ENCODE measurements at places on chromosomes 12 and 14.
A peak's percentile ranks its signal among the peaks of the same experiment; 100 is the strongest.

GRCh38 chr12:115828168-115828567, 449.3 kb downstream of the MED13L start:
- DNase-seq = no peak

GRCh38 chr12:5014269-5014668, 29.4 kb upstream of the KCNA5 start:
- DNase-seq = no peak

DNA sequence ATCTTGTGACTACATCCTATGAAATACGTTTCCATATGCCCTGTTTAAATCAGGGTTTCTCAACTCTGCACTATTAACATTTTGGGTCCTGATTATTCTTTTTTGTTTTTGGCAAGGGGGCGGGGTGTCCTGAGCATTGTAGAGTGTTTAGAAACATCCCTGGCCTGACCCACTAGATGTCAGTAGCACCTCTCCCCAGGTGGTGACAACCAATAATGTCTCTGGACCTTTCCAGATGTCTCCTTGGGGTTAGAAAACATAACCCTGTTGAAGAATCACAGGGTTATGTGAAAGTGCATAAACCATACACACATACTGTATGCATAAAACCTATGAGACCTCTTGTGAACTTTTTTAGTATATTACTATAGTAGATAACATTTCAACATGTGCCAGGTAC, 1.4 kb downstream of the ACAD10 start:
- DNase-seq = peak; percentile 65

GRCh38 chr12:66739266-66739665, 60.4 kb upstream of the GRIP1 start:
- DNase-seq = no peak

DNA sequence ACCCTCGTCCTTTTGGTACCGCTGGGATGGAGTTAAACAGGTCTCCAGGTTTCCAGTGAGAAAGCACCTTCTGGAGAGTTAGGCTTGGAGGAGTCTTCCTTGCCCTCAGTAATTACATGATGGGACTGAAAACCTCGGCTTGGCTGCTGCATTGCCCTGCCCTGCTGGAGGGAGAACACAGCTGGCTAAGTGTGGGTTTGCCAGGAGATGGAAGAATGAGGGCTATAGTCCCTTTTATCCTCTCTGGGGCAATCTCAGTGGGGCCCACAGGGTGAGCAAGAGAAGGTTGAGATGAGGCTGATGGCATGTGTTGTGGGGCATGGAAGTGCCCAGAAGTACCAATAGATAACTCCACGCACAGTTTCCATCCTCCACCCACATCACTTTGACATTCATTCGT, 23.2 kb upstream of the MEG3 start:
- no peak for DNase-seq

GRCh38 chr14:101029668-101030290, 126.3 kb upstream of the RTL1 start:
- no peak for DNase-seq

DNA sequence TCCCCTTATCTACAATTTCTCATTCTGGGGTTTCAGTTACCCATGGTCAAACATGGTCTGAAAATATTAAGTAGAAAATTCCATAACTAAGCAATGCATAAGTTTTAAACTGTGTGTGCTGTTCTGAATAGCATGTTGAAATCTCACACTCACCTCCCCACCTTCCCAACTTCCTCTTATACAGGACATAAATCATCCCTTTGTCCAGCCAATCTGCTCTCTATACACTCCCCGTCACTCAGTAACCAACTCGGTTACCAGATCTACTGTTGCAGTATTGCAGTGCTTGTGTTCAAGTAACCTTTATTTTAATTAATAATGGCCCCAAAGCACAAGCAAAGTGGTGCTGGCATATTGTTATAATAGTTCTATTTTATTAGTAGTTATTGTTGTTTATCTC, 420.5 kb downstream of the GXYLT1 start:
- no peak for DNase-seq

DNA sequence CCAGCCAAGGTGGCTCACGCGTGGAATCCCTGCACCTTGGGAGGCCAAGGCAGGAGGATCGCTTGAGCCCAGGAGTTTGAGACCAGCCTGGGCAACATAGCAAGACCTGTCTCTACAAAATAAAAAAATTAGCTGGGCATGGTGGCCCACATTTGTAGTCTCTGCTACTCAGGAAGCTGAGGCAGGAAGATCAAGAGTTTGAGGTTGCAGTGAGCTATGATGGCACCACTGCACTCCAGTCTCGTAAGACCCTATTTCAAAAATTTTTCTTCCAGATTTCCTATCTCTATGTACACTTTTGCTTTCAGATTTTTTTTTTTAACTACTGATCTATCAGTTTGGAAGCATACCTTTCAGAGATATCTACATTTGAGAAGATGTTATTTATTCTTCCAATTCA, 15.3 kb downstream of the SNX6 start:
- no peak for DNase-seq

- peak; percentile 89 for DNase-seq
Measured at GRCh38 chr12:101773650-101774162, 34.4 kb upstream of the SYCP3 start.

GRCh38 chr12:24361877-24362580, 412.6 kb upstream of the SOX5 start:
- no peak for DNase-seq

DNA sequence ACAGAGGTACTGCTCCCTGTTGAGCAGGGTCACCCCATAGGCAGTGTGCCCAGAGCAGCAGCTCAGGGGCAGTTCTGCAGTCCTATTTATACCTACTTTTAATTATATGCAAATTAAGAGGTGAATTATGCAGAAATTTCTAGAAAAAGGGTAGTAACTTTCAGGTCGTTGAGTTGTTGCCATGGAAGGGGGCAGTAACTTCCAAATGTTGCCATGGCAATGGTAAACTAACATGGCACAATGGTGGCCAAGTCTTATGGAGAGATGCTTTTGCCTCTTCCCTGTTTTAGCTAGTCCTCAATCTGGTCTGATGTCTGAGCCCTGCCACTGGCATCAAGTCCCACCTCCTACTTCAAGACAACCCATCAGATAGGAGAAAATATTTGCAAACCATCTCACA, 30.4 kb upstream of the P2RX7 start:
- no peak for DNase-seq

GRCh38 chr12:24982250-24982649, 33.3 kb upstream of the BCAT1 start:
- no peak for DNase-seq

DNA sequence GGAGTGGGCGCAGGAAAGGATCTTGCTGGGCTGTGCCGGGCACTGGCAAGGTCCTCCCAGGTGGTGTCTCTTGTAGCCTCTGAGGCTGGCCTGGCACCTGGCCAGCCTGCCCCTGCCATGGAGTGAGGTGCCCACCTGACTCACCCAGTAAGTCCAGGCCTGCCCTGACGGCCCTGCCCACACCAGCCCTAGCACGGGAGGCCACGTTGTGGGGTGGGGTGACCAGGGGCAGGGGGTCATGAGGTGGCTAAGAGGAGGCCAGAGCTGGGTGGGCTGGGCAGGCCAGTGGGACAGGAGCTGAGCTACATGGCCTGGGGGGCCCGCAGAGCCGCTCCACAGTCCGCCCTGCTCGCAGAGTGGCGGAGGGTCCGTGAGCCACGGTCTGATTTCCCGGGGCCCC, 45.4 kb downstream of the KIF26A start:
- DNase-seq = no peak

- no peak for DNase-seq
Measured at GRCh38 chr14:85917716-85918115, 387.8 kb downstream of the FLRT2 start.

DNA sequence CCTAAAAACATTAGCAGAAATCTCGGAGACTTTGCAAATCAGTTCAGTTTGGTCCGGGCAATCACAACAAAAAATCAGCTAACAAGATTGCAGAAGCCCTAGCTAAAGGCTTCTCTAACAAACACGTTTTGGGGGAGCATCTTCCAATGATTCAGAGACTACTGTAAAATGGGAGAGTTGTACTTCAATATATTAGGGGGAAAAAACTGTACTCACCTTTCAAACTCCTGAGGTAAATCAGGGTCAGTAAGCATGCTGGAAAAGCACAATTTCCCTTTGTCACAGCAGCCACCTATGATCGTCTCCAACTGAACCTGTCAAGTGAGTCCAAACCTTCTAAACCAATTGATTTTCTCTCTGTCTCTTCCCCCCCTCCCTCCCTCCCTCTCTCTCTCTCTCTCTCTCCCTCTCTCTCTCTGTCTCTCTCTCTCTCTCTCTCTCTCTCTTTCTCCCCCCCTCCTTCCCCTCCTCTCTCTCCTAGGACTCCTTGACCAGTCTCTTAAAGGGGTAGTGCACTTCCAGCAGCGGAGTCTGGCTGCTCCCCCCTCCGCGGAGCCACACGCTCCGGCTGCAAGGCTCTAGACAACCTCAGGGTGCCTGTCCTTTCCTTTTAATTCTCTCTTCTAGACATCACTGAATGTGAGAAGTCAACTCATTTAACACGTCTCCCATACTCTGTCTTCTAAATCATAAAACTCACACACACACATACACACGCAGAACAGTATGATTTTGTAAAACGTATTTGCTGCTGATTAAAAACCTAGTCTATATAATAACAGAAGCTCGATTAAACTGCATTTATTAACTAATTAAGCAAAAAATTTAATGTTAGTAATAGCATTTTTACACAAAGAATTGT, at the start of gene SOX5:
TSS of gene SOX5 (minus strand) at position 323 of the 862 bp plus-strand sequence. CDS start at position 254, 69 bp downstream.
- DNase-seq = no peak

DNA sequence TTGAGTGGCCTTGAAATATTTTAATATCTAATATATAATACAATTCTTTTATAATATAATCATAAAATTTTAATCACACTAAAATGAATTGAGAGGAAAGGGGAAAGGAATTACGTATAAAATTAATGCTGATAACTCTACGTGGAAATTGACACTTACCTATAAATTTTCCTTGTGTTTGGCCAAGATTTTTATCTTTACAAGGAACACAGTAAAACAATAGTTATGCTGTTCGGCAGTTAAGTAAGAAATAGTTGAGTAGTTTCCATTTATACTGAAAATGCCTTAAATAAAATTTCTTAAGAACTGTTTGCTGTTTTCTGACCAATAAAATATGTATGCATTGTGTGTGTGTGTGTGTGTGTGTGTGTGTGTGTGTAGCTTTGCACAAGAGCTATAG, 294.4 kb downstream of the LRFN5 start:
- DNase-seq = no peak

- DNase-seq = no peak
Measured at GRCh38 chr12:21818627-21819026, 44.1 kb upstream of the KCNJ8 start.

GRCh38 chr12:47111392-47111778, 31.6 kb upstream of the AMIGO2 start:
- peak; percentile 68 for DNase-seq

DNA sequence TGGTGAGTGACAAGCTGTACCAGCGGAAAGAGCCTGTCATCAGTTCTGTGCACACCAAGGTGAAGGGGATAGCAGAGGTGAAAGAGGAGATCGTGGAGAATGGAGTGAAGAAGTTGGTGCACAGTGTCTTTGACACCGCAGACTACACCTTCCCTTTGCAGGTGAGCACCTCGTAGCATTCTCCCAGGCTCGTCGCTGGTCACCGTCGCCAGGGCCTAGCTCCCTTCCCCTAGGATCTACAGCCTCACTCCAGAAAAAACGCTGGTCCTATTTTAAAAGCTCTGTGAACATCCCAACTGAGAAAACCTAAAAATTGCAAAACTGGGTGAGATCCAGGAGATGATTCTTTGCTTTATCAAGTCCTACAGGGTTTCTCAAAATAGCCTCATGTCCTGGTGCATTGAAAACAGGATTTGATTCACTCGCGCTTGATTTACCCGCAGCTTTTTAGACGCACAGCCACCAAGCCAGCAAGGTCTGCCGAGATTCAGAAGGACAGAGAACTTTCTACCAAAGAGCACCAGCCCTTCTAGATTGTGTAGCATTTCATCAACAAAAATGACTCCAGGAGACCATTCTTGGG, 22.2 kb downstream of the P2RX7 start:
- DNase-seq = no peak

- no peak for DNase-seq
Measured at GRCh38 chr12:107663277-107663676, 22.3 kb upstream of the PWP1 start.

DNA sequence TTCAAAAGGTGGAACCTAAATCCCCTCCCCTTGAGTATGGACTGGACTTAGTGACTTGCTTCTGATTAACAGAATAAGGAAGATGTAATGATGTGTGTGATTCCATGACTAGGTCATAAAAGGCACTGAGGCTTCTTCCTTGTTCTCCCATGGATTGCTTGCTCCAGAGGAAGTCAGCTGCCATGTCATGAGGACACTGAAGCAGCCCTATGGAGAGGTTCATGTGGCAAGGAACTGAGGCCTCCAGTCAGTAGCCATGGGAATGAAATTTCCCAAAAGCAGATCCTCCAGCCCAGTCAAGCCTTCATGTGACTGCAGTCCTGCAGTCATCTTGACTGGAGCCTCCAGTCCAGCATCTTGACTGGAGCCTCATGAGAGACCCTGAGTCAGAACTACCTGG, 10.7 kb downstream of the TMBIM4 start:
- peak; percentile 35 for DNase-seq

- no peak for DNase-seq
Measured at GRCh38 chr12:51448618-51449256, 24.1 kb downstream of the SLC4A8 start.

GRCh38 chr14:76921088-76921399, 94.8 kb downstream of the LRRC74A start:
- no peak for DNase-seq

DNA sequence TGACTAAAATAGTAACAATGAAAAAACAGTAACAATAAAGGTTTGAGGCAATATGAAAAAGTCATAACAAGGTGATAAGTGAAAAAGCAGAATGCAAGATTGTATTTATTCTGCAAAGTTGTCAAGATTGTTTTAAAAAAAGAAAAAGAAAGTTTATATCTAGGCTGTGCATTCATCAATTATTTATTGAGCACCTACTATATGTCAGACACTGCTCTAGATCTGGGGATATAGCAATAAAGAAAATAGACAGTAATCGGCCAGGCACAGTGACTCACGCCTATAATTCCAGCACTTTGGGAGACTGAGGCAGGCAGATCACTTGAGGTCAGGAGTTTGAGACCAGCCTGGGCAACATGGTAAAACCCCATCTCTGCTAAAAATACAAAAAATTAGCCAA, 3.8 kb downstream of the PLA2G1B start:
- no peak for DNase-seq

- no peak for DNase-seq
Measured at GRCh38 chr12:55653031-55653430, 16.3 kb downstream of the OR10P1 start.

- DNase-seq = no peak
Measured at GRCh38 chr12:42143452-42144157, 1.1 kb downstream of the GXYLT1 start.

GRCh38 chr12:48816143-48816854, 2.0 kb upstream of the CACNB3 start:
- DNase-seq = no peak

GRCh38 chr12:108241986-108242703, 97.0 kb downstream of the CMKLR1 start:
- DNase-seq = no peak

GRCh38 chr14:81676879-81677278, 143.2 kb upstream of the SEL1L start:
- DNase-seq = no peak

DNA sequence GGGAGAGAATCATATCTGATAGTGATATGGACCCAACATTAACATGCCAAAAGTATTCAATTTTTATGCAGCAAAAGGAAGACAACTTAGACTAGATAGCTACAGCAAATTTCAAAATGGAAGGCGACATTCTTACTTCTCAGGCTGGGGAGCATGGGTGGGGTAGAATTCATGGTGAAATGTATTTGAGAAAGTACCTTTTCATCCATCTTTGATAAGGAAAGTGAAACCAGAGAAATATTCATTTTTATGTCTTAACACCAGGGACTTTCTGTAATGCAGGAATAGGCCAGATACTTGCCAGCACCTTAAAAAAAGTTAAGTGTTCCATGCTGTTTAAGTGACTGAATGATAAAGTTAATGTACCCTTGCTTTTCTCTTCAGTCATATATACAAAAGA, 13.4 kb downstream of the BTG1 start:
- peak; percentile 81 for DNase-seq

Measured in activated CD4-positive, alpha-beta T cell treated with anti-CD3 and anti-CD28 coated beads, Interleukin-2, amount 10 ng/mL, durations not matched to agents 24 days and 14 days (primary cell).